Muscle of back (tissue), 13 donors: ENCODE measurements at places on chromosomes 6 and 20.

DNA sequence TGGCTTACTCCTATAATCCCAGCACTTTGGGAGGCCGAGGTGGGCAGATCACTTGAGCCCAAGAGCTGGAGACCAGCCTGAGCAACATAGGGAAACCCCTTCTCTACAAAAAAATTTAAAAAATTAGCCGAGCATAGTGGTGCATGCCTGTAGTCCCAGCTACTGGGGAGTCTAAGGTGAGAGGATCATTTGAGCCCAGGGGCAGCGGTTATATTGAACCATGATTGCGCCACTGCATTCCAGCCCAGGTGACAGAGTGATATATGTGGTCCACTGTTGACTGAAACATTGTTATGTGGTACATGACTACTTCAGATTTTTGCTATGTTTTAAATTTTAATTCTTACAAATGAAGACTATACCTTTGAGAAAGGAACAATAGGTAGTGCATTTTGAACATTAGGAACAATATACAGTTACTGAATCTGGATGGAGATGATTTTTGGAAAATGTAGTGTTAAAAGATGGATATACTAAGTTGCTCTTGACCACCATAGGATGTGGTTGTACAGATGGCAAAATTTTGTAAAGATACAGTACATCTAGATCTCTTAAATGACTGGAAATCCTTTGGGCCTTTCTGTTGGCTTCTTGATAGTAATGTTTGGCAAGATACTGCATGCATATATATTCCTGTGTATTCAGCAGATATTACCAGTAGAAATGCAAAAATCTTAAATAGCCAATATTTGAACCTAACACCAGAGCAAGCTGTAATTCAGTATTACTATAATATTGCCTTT lies 35.9 kb downstream of the MAPK14 start:
- no peak for DNase-seq

- peak; percentile 15 for DNase-seq
These were observed 244.8 kb upstream of the TENT5A start for GRCh38 chr6:81997090-81997926.

GRCh38 chr20:32031007-32031958 lies 20.8 kb upstream of the HCK start:
- peak; percentile 83 for DNase-seq

- no peak for DNase-seq
These were observed 31.5 kb downstream of the RRBP1 start for GRCh38 chr20:17650301-17651128.

- no peak for DNase-seq
These were observed 34.6 kb downstream of the QKI start for GRCh38 chr6:163449076-163449475.

DNA sequence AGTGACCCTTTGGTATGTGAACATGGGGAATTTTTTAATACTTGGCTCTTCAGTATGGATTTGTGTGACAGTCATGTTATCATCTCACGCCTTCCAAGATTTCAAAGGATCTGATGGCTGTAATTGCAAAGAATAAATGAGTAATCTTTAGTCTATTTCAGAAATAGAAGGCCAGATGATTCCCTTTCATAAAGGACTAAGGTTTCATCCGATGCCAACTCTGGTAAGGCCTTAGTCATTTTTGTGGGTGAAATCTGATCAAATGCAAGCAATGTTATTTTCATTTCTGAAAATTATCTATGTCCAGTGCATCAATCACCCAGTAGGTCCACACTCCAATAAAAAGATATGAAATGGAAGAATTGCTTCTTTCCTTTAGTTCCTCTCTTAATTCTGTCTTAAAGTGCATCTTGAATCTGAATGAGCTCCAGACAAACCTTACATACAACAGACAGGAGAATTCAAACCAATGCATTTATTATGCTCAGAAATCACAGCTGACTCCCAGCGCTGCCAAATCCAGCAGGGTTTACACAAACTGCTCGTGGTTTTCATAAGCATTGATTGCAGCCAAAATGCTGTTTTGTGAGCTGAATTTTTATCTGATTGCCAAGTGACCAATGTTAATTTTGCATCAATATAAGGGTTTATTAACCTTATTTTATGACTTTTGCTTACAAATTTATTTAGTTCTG lies 565.2 kb upstream of the MARCKS start:
- peak; percentile 79 for DNase-seq

DNA sequence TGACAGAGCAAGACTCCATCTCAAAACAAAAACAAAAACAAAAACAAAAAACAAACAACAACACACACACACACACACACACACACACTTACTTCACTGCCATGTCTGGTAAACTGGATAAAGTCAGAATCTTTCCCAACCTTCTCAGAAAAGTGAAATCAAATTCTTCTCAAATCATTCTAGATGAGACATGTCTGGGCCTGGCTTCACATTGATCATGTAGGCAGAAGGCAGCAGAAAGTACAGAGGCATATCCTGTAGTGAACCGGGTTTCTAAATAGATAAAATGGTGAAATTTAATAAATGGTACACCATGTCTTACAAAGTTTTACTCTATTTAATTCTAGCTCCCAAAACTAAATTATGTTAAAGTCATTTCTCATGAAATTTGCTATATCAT lies 14.9 kb upstream of the MRS2 start:
- no peak for DNase-seq

DNA sequence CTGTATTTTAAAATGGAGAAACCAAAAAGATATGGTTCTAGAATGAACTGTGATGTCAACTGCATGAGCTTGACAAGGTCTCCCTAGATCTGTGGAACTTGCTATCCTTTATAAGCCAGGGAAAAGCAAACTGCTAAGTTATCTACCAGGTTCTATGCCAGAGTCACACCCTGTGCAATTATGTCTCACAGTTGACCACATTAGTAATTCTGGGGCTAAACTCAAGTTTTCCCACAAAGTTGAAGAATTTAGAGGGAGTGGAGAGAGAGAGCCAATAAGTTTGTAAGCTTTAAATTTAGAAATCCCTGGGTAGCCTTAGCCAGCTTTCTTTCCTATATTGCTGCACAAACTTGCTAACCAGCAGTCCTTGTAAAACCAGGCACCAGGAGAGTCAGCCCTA lies 407.0 kb upstream of the SASH1 start:
- DNase-seq: no peak

DNA sequence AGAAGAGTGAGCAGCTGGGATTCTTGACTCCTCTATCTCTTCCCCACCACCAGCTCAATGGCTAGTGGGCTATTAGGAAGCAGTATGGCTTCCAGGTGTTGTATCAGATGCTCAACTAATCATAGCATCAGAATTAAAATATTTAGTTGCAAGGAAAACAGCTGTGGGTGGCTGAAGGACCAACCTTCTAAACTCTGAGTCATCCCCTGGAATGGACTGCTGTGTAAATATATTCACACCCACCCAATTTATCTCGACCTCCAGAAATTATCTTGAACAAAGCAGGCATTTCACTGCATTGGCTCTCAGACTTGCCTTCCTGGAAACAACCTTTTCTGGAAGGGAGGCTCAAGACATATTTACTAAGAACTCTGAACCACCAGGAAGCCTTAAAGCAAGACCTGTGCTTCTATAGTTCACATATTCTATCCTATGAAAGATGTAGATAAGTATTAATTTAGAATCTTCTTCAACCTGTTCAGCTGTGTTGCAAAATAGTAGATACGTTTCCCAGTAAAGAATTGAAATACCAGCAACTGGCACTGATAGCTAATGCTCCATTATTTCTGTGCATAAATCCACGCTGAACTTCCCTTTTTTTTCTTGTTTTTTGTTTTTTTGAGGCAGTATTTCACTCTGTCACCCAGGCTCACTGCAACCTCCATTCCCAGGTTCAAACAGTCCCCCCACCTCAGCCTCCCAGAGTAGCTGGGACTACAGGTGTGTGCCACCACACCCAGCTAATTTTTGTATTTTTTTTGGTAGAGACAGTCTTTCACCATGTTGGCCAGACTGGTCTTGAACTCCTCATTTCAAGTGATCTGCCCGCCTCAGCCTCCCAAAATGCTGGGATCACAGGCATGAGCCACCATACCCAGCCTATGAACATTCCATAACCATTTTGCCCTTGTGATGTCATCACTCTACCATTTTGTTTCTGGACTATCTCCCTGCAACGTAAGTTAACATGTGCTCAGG lies 56.9 kb upstream of the CD2AP start:
- no peak for DNase-seq

- no peak for DNase-seq
These were observed 8.0 kb upstream of the COL21A1 start for GRCh38 chr6:56255349-56255748.

DNA sequence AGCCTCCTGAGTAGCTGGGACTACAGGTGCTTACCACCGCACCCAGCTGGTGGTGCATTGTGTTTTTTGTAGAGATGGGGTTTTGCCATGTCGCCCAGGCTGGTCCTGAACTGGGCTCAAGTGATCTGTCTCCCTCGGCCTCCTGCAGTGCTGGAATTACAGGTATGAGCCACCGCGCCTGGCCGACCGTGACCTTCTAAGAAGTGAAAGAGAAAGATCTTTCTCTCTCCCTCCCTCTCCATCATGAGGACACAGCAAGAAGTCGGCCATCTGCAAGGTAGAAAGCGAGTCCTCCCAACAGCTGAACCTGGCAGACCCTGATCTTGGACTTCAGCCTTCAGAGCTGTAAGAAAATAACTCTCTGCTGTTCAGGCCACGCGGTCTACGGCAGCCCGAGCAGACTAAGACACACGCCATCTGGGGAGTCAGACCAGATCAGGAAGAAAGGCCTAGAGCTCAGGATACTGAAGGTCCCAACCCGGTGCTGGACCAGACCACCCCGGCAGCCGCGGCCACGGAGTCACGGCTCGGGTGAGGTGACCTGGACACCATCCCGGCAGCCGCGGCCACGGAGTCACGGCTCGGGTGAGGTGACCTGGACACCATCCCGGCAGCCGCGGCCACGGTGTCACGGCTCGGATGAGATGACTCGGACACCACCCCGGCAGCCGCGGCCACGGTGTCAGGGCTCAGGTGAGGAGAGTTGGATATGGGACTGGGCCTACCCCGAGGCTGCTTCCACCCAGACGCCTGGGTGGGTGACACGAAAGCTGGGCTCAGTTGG lies 9.6 kb downstream of the GMEB2 start:
- DNase-seq: no peak
